ENCODE measurements at places on chromosomes 7 and 10. TPM values are rescaled to one million over a fixed set of nuclear protein-coding genes. Genes with fewer than 3 reads are reported as not detected.
A peak's percentile ranks its signal among the peaks of the same experiment; 100 is the strongest.

PRSS1 gene
- total RNA-seq = not detected

GRCh38 chr7:1090686-1091643, 3.1 kb downstream of the GPER1 start:
- H3K4me1 ChIP-seq = peaks cover 36% of the 10 kb centered on the region
- H3K36me3 ChIP-seq = peaks cover 47% of the 10 kb centered on the region
- H3K27ac ChIP-seq = no peak overlapping the region
- no peak overlapping the region for H3K4me3 ChIP-seq
- no peaks in the 10 kb centered on the region for H3K27me3 ChIP-seq

GRCh38 chr7:55172881-55173609, 154.2 kb downstream of the EGFR start:
- no peak overlapping the region for H3K4me3 ChIP-seq
- no peaks in the 10 kb centered on the region for H3K27me3 ChIP-seq
- DNase-seq = no peak
- peaks cover 13% of the 10 kb centered on the region for H3K4me1 ChIP-seq
- H3K27ac ChIP-seq = no peak overlapping the region

- no peak overlapping the region for H3K4me3 ChIP-seq
- no peaks in the 10 kb centered on the region for H3K36me3 ChIP-seq
- no peak for DNase-seq
- no peaks in the 10 kb centered on the region for H3K27me3 ChIP-seq
These were observed 110.2 kb downstream of the TMEM26 start for GRCh38 chr10:61342858-61343572.

NUTM2E gene
- 0.88 TPM for total RNA-seq

SFTPD gene
- total RNA-seq = 0.59 TPM

VSTM4 gene
- 40.5 TPM for total RNA-seq

PCGF5 gene
- 48.7 TPM for total RNA-seq

ZPBP gene
- not detected for total RNA-seq

CYP26C1 gene
- total RNA-seq = 0.11 TPM

DNA sequence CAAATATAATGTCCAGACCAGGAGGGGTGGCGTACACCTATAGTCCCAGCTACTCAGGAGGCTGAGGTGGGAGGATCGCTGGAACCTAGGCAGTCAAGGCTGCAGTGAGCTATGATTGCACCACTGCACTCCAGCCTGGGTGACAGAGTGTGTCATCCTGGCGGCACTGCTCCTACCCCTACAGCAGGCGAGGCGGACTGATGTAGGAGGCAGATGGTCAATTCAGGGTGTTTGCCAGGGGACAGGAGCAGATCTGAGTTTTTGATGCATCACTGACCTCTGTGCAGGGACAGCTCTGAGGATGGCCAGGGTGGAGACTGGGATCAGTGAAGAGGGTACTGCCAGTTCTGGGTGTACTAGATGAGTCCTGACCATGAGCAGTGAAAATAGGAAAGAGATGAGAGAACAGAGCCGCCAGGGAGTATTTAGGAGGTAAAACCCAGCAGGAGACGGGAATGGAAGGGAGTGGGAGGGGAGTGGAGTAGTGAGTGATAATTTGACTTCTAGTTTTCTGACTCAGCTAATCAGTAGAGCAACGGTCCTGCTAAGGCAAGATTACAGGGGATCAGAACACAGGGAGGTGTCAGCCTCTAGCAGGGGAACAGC, 75.3 kb downstream of the HIP1 start:
- no peak for DNase-seq
- no peak overlapping the region for H3K4me3 ChIP-seq
- no peaks in the 10 kb centered on the region for H3K36me3 ChIP-seq
- no peak overlapping the region for H3K27ac ChIP-seq
- no peaks in the 10 kb centered on the region for H3K27me3 ChIP-seq

MOGAT3 gene
- not detected for total RNA-seq

FAM131B gene
- 53.5 TPM for total RNA-seq

GRCh38 chr7:128781126-128781525, 5.5 kb upstream of the OPN1SW start:
- no peaks in the 10 kb centered on the region for H3K27me3 ChIP-seq
- peaks cover 9% of the 10 kb centered on the region for H3K4me1 ChIP-seq
- no peak overlapping the region for H3K27ac ChIP-seq

DNA sequence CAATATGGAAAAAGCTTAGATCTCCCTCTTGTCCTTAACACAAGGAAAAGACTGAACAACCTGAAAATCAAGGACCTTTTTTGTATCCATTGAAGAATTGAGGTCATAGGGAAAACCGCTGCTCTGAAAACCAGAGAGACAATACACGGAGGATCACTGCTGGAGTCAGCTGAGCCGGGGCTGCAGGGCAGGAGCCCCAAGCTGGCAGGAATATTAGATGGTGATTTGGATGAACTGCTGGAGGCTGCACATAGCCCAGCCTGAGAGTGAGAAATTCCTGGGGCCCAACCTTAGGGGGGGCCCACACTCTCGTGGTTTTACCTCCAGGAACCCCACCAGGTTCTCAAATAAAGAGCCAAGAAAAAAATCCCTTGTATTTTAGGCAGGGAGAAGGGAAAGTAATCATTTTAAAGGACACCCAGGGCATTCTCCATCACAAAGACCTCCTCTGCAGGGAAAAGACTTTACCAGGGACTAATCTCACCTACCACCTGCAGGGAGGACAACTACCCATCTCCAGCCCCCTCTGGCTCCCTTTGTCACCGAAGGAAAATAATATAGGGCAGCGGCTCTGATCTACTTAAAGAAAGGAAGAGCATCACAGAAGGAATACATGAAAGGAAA, 55.4 kb upstream of the RNF32 start:
- H3K4me3 ChIP-seq = no peak overlapping the region
- no peak overlapping the region for H3K27ac ChIP-seq
- H3K36me3 ChIP-seq = no peaks in the 10 kb centered on the region
- no peak for DNase-seq

ZNF786 gene
- total RNA-seq = 9.6 TPM

DNA sequence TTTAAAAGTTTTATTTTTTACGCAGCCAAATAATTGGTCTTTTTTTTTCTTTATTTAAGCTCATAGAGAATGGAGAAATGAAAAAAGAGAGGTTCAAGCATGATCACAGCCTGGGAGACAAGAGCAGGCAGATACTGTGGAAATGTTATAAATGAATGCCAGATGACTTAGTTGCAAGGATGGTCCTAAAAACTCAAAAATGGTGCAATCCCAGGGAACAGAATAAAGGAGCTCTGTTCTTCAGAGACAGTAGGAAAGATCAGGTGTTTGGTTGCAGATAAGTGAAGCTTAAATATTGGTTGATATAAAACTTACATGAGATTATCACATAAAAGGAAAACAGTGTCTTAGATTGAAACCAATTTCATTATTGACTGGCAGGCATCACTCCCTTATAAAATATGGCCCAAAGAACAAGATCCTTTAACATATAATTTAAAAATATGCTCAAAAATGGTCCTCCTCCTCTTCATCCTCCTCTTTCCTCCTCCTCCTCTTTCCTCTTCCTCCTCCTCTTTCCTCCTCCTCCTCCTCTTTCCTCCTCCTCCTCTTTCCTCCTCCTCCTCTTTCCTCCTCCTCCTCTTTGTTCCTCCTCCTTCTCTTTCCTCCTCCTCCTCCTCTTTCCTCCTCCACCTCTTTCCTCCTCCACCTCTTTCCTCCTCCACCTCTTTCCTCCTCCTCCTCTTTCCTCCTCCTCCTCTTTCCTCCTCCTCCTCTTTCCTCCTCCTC, 18.6 kb downstream of the GNAT3 start:
- H3K27ac ChIP-seq = no peak overlapping the region
- DNase-seq = no peak
- H3K4me3 ChIP-seq = no peak overlapping the region

DNA sequence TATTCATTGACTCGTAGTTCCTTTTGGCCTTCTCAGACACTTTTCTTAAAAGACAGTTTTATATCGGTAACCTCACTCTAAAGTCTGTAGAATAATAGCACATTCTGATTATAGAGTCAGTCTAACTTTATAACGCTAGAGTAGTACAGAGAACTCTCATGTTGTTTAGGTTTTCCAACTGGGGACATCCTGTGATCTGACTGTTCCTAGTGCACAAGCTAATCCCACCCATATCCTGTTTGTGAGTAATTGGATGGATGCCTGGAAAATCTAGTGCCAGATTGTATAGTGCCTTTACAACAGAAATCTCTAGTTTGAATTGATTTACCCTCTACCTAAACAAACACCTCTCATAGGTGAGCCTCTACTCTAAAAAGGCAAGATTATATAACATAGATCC, 107.4 kb downstream of the ZEB1 start:
- DNase-seq = peak; percentile 28
- no peaks in the 10 kb centered on the region for H3K27me3 ChIP-seq

DNA sequence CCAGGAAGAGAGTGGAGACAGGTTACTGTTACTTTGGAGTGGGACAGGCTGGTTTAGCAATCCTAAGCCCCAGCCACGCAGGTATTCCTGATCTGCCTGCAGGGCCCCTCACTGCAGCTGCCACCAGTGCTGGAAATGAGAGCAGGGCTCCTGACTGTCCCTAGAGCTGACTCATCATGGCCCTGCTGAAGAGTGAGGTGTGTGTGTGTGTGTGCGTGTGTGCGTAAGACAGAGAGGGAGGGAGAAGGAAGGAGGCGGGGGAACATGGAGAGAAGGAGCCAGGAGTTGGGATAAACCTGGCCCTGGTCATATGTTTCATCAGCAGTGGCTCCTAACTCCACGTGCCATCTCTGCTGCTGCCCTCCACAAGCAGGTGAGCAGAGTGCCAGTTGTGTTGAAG, 3.6 kb downstream of the FOXI2 start:
- no peaks in the 10 kb centered on the region for H3K36me3 ChIP-seq
- H3K4me3 ChIP-seq = no peak overlapping the region
- peaks cover 31% of the 10 kb centered on the region for H3K4me1 ChIP-seq
- no peak overlapping the region for H3K27ac ChIP-seq
- peaks cover 41% of the 10 kb centered on the region for H3K27me3 ChIP-seq

DNA sequence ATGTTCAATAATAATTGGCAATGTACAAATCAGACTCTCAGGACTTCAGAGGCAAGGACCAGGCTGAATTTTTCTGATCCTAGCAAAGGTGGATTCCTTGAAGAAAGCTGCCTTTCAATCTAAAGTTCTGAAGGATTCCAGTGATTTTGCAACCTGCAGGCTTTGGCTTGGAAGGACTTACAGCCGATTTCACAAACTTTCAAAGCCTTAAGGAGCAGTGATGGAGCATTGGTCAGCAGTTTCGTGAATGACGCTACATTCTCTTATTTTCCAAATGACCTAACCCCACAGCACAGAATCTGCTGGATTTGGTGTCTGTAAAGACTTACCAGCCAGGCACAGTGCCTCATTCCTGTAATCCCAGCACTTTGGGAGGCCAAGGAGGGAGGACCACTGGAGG, 167.5 kb downstream of the ARHGAP12 start:
- no peak overlapping the region for H3K4me3 ChIP-seq
- no peaks in the 10 kb centered on the region for H3K27me3 ChIP-seq
- H3K36me3 ChIP-seq = peaks cover 3% of the 10 kb centered on the region
- DNase-seq = no peak
- H3K27ac ChIP-seq = peak overlapping the region; percentile 97
- H3K4me1 ChIP-seq = peaks cover 45% of the 10 kb centered on the region

DNA sequence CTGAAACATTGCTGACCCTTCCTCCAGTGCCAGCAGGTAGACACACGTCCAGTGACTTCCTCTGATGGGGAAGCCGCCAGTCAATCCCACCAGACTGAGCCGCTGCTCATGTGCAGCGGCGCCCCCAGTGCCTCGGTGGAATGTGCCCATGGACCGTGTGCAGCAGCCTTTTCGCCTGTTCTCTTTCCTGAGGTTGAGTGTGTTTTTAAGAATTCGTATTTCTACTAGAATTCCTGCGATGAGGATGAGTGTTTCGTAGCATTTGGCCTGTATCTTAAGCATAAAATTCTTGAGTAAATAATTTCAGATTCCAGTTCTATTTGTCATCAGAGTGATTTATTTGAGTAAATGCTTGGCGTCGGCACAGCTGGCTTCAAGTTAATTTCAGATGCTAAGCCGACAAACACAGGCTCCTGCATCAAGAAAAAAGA, 35.4 kb downstream of the BNIP3 start:
- H3K27ac ChIP-seq = no peak overlapping the region
- DNase-seq = no peak
- peaks cover 60% of the 10 kb centered on the region for H3K36me3 ChIP-seq
- no peaks in the 10 kb centered on the region for H3K4me1 ChIP-seq
- no peak overlapping the region for H3K4me3 ChIP-seq
- H3K27me3 ChIP-seq = no peaks in the 10 kb centered on the region

DNA sequence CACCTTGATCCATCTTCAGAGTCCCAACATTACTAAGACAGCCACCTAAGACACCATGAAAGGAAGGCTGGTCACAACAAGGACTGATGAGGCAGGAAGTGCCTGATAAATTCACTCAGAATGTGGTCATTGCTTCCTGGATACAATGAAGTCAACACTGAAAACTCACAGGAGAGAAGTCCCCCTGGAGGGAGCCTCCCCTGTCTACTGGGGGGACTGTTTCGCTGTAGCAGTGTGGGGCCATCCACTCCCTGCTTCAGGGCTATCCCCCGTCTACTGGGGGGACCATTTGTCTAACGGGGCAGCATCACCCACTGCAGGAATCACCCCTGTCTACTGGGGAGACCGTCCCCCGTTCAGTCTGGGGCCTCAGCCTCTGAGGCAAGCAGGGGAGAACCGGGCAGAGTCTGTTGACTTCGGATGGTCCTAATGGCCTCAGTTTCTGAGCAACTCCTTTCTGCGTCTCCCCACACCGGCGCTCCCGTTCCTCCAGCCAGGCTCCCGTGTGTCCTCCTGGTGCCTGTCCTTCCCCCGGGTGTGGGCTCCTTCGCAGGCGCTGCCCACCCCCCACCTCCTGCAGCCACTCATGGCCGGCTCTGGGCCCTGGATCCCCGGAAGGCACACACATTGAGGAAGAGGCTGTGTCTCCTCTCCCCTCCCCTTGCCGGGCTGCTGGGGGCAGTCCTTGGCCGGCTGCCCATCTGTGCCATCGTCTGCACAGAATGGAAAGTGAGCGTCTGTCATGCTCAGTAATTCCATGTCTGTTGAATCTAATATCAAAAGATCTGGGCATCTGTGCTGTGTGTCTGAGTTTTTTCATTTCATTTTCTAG, 59.9 kb upstream of the DNAJB6 start:
- H3K27ac ChIP-seq = no peak overlapping the region
- H3K36me3 ChIP-seq = peaks cover 7% of the 10 kb centered on the region
- DNase-seq = peak; percentile 88
- peaks cover 36% of the 10 kb centered on the region for H3K4me1 ChIP-seq
- no peak overlapping the region for H3K4me3 ChIP-seq
